ENCODE measurements at places on chromosomes 5 and 9.

DNA sequence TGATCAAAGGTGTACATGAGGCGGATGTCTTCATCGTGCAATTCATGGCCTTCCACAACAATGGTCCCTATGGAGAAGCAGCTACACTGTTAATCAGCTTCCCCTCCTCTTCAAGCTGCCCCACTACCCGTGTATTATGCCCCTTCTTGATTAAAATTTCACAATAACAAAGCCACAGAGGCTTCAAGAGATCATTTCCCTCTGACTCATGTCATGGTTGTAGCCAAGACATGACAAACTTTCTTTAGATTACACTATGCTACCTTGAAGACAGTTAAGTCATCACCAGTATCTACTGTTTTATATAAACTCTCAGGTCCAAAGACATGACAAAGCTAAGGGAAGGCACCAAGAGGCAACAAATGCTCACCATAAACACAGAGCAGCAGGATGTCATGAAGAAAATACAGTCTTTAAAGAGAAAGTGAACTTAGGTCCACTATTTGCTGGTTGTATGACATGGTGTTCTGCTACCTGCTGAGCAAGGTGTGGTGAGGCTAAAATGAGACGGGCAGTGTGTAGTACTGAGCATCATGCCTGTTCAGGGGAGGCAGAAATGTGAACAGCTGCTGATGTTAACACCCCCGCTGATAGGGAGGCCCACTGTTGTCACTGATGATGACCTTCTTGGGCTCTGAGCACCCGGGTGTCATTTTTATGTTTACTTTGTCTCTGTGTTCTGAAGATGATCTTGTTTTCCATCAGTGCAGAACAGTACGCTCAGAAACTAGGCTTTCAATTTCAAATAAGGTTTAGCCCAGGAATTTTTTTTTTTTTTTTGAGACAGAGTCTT lies 48.3 kb downstream of the IARS1 start:
- H3K27me3 ChIP-seq = no peaks in the 10 kb centered on the region
- no peak for DNase-seq
- H3K36me3 ChIP-seq = peaks cover 100% of the 10 kb centered on the region
- no peak overlapping the region for H3K27ac ChIP-seq
- no peaks in the 10 kb centered on the region for H3K4me1 ChIP-seq

GRCh38 chr9:86534572-86535258 lies 180.5 kb upstream of the TUT7 start:
- H3K4me3 ChIP-seq = no peak overlapping the region
- H3K4me1 ChIP-seq = no peaks in the 10 kb centered on the region
- H3K27me3 ChIP-seq = no peaks in the 10 kb centered on the region
- no peak for DNase-seq

DNA sequence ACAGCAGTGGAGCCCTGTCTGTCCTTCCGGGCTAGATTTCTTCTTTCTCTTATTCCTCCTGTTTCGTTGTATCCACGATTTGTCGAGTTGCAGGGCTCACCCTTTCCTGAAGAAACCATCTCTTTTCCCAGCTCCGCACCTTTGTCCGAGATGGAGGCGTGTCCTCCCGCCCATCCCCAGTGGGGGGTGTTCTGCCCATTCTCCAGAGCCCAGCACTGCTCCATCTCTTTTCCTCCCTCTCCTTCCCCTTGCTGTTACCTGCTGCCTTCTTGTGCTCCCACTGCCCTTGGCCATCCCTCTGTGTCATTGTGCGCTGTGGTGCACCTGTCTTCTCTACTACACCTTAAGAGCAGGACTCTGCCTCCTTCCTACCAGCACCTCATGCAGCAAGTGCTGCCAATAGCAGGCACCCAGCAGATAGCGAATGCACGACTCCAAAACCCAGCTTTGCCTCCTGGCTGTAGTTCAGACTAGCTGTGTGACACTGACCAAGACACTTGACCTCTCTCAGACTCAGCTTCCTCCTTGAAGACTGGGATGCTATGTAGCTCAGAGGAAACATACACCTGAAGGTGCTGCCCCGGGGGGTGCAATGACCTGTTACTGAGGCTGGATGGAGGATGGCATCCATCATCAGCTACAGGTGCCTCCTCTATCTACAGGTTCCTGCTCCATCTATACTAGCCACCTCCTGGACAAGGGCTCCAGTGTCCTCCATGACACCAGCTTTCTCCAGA lies 8.9 kb downstream of the OR13J1 start:
- no peaks in the 10 kb centered on the region for H3K4me1 ChIP-seq
- H3K4me3 ChIP-seq = no peak overlapping the region
- peaks cover 4% of the 10 kb centered on the region for H3K27me3 ChIP-seq
- H3K36me3 ChIP-seq = no peaks in the 10 kb centered on the region
- H3K27ac ChIP-seq = no peak overlapping the region

DNA sequence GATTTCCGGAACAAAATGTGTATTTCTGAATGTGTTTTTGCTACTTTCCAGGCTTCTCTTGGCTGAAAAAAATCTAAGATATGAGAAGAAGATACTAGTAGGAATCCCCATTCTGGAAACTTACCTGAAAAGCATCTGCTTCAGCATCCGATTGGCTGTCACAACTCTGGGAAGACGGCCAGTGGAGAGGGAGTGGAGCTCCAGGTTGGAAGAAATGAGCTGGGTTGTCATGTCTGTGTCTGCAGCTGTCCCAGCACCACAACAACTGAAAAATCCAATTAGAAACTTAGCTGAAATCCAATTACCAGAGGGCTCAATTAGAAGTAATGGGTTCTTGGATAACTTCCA lies 3.0 kb downstream of the PSMB7 start:
- no peak overlapping the region for H3K27ac ChIP-seq
- peaks cover 71% of the 10 kb centered on the region for H3K36me3 ChIP-seq

GRCh38 chr5:74216012-74216411 lies 424.5 kb downstream of the ENC1 start:
- no peaks in the 10 kb centered on the region for H3K27me3 ChIP-seq
- no peaks in the 10 kb centered on the region for H3K36me3 ChIP-seq
- no peak overlapping the region for H3K27ac ChIP-seq
- DNase-seq = no peak
- H3K4me1 ChIP-seq = no peaks in the 10 kb centered on the region
- no peak overlapping the region for H3K4me3 ChIP-seq

DNA sequence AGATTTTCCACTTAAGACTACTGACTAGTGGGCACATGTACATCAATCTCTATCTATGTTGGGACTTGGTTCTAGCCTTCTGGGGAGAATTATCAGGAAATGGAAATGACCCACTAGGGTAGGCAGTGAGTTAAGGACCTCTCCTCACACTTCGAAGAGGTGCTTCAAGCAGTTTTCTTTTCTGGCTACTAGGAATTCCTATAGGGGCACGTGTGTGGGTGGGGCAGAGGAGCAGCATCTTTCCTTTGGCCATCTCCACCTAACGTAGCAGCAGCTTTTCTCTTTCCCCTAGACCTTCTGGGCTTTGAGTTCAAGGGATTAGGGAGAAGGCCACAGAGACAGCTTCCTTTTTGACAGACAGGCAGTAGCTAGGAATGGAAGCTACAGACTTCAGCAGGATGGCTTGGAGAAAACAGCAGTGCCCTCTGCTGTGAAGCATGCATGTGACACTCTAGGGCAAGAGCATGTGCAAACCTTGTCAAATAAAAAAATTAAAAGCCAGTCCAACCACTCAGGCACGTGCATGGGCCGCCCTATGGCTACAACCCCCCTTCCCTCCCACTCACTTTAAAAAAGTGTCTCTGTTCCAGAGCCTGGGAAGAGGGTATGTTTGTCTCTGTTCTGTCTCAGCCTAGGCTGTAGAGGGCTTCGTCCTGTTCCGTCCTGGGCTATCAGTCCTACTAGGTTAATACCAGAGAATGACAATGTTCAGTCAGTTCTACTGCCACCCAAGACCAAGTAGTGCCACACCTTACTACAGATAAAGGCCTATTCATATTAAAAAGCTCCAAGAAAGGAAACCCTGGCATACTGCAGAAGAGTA lies 8.7 kb upstream of the GFRA3 start:
- peak; percentile 62 for DNase-seq
- no peaks in the 10 kb centered on the region for H3K36me3 ChIP-seq
- no peaks in the 10 kb centered on the region for H3K27me3 ChIP-seq
- H3K4me3 ChIP-seq = no peak overlapping the region

DNA sequence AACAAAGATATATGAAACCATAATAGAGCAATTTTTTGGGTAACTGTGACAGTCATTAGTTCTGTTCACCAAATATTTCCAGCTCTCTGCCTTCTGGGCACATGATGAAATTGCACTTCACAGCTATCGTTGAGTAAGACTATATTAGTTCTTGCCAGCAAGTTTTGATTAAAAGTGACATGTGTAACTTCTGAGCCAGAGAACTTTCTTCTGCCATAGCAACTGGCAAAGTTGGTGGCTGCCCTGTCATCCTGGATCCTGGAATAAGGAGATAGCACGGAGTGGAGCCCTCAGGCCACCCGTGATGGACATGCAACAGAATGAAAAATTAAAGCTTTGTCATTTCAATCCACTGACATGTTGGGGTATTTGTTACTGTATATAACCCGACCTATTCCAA lies 194.4 kb upstream of the VCAN start:
- no peak for DNase-seq
- H3K36me3 ChIP-seq = no peaks in the 10 kb centered on the region
- no peaks in the 10 kb centered on the region for H3K27me3 ChIP-seq
- no peaks in the 10 kb centered on the region for H3K4me1 ChIP-seq
- H3K4me3 ChIP-seq = no peak overlapping the region

- no peaks in the 10 kb centered on the region for H3K36me3 ChIP-seq
- no peaks in the 10 kb centered on the region for H3K4me1 ChIP-seq
- no peak for DNase-seq
- H3K27me3 ChIP-seq = no peaks in the 10 kb centered on the region
Observed at GRCh38 chr9:7970681-7971330, 171.2 kb upstream of the DMAC1 start.

DNA sequence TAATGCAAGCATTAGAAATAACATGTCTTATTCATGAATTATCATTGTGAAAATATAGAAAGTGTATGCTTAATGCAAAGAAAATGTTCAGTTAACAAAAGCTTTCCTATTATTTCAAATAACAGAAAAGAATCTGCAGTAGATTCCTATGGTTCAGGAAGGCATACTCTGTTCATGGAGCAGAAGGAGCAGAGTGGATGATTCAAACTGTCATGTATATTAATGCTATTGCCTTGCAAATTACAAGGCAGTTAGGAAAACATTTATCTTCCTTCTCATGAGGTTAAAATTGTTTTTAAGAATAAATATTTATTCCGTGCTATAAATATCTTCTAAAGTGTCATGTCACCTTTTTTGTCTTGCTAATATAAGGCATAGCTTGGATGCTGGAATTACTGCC lies 47.5 kb downstream of the PCSK1 start:
- no peak for DNase-seq
- H3K36me3 ChIP-seq = no peaks in the 10 kb centered on the region
- H3K27ac ChIP-seq = no peak overlapping the region
- H3K27me3 ChIP-seq = no peaks in the 10 kb centered on the region

DNA sequence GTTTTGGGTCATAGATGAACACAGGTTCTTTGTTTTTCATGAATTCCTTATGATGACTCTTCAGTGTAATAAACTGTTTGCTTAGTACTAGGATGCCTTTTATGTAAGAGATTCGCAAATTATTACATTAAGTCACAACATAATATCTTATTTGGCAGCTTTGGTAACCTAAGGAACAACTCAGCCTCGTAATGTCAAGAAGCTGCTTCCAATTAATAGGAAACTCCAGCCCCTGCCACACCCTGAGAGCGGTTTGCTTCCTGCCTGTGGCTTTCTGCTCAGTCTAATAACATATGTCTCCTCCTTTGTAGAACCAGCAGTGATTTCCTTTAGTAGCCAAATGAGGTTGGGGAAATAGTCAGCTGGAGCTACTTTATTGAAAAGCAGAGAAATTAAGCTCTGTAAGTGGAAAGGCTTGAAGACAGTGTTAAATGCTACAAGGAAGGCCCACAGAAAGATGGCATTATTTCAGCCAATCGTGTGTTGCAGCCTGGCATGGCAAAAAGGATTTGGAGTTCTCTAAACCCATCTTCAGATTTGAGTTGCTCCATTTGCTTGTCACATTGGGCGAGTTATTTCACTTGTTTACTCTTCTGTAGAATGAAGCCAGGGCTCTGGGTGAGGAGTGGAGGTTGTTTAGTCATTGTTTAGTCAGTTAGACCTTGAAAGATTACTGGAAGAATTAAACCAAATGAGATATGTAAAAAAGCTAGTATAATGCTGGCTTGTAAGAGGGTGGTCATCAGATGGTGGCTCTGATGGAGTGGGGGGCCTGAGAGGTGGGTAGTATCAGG lies 54.1 kb downstream of the MTAP start:
- H3K27ac ChIP-seq = no peak overlapping the region
- H3K4me3 ChIP-seq = no peak overlapping the region
- DNase-seq = no peak
- H3K27me3 ChIP-seq = no peaks in the 10 kb centered on the region
- no peaks in the 10 kb centered on the region for H3K4me1 ChIP-seq
- peaks cover 59% of the 10 kb centered on the region for H3K36me3 ChIP-seq

DNA sequence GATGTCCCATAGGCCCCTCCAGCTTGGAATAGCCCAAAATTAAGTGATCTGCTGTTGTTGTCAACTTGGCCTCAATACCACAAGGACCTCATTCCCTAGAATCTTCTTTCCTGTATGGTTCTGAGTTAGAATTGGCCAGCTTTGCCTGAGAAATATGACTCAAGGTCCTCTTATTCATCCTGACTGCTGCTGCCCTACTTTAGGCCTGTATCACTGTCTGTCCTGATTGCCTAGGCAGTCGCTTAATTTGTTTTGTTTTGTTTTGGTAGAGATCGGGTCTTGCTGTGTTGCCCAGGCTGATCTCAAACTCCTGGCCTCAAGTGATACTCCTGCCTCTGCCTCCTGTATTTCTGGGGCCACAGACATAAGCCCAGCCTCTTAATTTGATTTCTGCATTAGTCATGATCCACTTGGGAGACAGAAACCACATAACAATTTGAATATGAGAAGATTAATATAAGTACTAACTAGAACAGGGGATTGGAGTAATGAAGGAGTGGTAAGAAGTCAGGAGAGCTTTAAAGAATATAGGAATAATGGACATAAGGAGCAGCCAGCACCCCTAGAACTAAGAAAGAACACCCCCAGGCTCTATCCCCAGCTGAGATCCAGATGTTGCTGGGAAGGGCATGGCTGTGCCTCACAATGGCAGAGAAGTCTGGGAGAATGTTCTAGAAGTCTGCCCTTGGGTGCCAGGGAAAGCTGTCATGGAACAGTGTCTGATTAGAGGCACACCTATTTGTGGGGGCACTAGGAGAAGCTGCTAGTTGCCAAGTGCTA lies 4.6 kb downstream of the TEX53 start:
- no peaks in the 10 kb centered on the region for H3K27me3 ChIP-seq
- H3K27ac ChIP-seq = no peak overlapping the region
- no peaks in the 10 kb centered on the region for H3K4me1 ChIP-seq
- DNase-seq = no peak
- no peak overlapping the region for H3K4me3 ChIP-seq
